ENCODE measurements at places on chromosomes 7 and 10.

GRCh38 chr7:19290066-19290465 lies 144.8 kb upstream of the FERD3L start:
- no peak for DNase-seq

GRCh38 chr7:6121141-6121540 lies 90.0 kb downstream of the ANKRD61 start:
- DNase-seq: no peak

- no peak for DNase-seq
Measured at GRCh38 chr7:155885167-155886155, 73.2 kb upstream of the SHH start.

DNA sequence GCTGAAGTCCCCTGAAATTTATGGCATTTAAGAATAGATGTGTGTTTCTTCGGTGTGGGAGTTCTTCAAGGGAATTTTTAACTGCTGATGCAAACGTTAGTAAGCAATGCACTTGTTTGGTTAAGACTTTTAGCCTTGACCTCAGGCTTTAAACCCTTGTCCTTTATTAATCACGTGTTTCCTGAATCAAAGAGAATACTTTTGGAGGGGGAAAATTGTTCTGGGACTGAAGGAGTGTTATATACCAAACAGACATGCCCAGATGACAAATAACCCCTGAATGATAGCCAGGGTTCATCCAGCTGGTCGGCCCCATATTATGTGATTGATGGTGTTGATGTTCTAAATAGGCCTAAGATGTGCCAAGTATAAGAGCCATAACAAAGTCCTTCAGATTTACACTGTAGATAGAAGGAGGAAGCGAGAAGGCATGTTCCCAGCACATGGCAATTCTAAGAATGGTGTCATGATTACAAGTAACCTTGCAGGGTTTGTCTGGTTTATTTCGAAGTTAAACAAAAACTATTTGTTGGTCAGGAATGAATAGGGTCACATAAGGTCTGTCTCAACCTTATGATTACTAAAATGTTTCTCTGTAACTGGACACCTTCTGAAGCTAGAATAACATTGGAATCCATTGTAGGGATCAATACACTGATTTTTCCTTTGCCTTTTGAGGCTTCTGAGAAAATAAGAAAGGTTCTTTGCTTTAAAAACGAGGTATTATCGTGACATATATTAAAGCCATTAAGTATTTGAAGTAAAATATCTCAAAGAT lies 124.2 kb upstream of the SEM1 start:
- no peak for DNase-seq

DNA sequence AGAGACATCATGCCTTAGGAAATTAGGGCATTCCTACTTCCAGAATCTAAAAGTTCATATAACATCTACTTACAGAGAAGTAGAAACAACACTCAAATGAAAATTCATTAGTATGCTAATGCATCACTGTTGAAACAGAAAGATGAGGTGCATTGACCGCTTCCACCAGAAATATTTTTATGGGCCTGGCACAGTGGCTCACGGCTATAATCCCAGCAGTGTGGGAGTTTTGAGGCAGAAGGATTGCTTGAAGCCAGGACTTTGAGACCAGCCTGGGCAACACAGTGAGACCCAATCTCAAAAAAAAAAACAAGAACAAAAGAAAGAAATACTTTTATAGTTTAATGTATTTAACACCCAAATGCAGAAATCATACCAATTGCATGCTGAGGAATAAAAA lies 220.9 kb downstream of the SKIDA1 start:
- DNase-seq: no peak

DNA sequence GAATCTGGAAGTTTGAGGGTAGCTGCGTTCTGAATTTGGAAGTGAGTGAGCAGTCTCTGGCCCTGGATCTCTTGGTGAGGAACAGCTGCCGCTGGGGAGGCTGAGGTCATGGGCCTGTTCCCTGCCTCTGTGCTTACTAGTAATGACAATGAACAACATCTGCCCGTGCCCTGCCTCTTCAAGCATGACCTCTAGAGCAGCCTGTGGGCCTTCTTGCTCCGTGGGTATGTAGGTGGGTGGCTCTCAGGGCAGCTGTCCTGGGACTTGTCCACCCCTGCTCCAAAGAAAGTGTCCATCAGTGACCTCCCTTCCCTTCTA lies 186.2 kb downstream of the CXCL12 start:
- DNase-seq: no peak

- peak; percentile 25 for DNase-seq
Measured at GRCh38 chr10:92242910-92243671, 47.8 kb downstream of the CPEB3 start.

- no peak for DNase-seq
Measured at GRCh38 chr7:32221056-32221455, 150.8 kb upstream of the PDE1C start.

DNA sequence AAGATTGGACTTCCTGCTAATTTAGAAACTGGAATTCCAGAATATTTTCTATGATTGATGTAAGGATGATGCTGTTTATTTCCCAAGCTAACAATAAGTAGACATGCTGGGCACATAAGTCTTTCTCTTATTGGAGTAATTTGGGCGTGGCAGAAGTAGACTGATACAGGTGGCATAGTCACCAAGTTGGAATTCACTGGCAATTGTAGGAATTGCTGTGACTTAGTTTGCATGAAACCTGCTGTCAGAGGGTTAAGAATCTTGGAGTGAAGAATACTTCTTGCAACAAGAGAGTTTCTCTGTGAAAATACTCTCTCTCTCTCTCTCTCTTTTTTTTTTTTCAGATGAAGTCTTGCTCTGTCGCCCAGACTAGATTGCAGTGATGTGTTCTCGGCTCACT lies 569.7 kb downstream of the REEP3 start:
- DNase-seq: no peak

- DNase-seq: no peak
Measured at GRCh38 chr10:44394696-44395381, 9.9 kb upstream of the CXCL12 start.

GRCh38 chr7:26865094-26865388 lies 651 bp upstream of the SKAP2 start:
- DNase-seq: no peak

DNA sequence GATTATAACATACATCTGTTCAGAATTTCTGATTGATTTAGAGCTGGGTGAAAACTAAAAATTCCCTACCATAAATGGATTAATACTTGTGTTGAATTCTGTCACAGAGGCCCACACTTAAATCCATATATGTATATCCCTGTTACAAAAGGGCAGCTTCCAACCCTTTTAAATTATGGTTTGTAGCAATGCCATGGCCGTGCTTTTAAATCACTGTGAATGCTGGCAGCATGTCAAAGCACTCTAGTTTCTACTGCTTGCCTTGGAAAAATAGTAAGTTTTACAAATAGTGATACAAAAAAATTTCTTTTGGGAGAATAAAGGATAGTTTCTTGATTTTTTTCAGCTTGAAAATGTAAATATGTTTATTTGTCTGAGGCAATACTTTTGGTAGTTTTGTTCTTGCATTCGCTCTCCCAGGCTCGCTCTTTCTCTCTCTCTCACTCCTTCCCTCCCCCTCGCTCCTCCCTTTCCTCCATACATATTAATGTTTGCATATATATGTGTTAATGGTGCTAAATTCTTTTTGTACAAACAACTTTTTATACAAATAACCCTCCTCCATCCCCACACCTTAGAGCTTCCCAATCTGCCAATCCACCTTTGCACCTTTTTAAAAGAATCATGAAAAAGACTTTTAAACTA lies 29.8 kb downstream of the TES start:
- no peak for DNase-seq

GRCh38 chr7:2529161-2530070 lies 9.8 kb downstream of the LFNG start:
- no peak for DNase-seq

- no peak for DNase-seq
Measured at GRCh38 chr7:159195946-159196345, 51.3 kb upstream of the VIPR2 start.

DNA sequence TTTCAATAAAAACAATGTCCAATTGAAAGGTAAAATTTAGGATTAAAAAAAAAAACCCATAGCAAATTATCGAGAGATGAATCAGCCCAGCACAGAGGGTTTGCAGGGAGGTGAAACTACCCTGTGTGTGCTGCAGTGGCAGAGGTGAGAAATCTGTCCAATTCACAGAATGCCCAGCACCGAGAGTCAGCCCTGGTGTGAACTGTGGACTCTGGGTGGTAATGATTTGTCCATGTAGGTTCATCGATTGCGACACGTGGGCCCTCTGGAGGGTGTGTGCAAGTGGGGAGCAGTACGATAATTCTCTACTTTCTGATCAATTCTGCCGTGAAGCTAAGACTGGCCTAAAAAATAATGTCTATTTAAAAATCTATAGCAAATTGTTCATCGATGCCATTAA lies 94.5 kb upstream of the PFKP start:
- no peak for DNase-seq

DNA sequence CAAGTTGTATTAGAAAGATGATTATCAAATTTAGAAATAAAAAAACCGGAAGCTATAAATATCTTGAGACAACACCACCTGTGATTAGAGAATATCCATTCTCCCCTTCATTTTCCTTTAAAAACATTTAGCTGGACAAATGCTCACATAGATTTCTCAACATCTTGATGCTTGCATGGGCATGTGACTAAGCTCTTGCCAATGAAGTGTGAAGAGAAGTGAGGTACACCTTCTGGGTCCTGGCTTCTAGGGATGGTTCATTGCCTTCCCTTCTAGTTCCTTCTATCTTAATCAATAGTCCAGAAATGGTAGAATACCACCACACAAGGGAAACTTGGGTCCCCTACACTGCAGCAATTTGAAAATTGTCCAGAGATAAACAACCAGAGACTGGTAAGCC lies 41.0 kb downstream of the WAPL start:
- no peak for DNase-seq

DNA sequence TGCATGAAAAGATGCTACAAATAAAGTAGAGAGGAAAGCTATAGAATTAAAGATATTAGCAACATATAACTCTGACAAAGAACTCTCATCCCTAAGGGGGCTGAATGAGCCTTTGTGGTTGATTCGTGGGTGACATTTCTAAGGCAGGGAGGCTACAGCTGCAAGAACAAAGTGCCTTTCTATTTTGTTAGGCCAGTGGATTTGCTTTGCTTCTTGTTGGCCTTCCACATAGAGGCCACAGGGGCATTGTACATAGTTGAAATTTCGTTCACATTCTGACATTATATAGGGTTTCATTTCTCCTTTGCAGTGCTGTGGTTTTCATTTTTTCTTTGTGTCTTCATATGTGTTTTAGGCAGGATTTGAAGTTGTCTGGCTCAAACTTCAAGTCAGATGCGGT lies 819.2 kb upstream of the C7orf33 start:
- DNase-seq: no peak

GRCh38 chr10:97765201-97765600 lies 6.6 kb downstream of the SFRP5 start:
- no peak for DNase-seq

DNA sequence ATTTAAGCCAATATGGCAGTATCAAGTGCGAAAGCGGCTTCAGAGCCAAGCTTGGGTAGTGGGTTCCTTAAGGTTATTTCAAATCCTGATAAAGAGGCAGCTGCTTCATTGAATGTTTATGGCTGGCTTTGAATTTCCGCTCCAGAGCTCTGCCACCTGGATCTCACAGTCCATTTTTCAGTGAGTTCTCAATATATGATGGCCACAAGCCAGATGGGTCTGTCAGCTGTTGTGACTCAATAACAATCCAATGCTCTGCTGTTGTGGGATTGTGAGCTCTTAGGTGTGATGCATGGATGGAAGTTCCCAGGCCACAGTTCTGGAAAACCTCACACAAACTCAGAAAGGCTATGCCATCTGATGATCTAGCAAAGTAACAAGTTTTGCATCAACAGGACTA lies 743.8 kb upstream of the LRRN3 start:
- no peak for DNase-seq

DNA sequence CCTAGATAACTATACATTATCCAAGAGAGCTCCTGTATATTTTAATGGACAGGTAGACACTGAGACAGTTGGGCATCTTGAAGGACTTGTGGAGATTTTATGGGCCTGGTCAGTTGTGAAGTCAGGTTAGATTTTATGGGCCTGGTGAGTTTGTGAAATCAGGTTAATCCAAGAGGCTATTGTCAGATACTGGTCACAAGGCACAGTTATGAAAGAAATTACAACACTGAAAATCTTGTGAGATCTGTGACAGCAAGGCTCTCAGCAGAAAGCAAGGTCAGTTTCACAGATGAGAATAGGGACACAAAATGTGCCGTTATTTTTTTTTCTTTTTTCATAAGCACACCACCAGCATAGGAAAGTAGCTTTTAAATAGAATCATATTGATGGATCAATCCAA lies 167.6 kb downstream of the VTI1A start:
- DNase-seq: no peak

DNA sequence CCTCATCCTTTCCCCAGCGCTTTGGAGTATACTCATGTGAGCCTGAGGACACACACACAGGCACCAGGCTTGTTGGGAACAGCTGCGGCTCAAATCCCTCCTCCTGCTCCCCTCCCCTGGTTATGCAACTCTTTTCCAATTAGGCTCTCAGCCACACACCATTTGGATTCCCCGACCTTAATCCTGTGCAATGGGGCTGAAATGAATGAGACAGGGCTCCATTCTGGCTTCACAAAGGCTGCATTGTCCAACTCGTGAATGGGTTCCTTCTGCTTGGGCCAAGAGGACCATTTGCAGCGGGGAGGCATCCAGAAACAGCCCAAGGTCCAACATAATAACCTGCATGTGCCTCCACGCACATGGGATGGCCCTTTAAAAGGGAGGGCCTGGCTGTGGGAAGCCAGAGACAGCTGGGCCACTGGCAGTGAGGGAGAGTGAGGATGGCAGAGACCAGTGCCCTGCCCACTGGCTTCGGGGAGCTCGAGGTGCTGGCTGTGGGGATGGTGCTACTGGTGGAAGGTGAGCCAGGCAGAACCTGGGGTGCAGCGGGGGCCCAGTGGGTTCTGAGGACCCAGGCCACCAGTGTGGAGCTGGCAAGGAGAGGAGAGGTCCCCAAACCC lies at the start of gene RGR:
Gene RGR (plus strand): TSS at position 403 of the 620 bp plus-strand sequence. CDS start 38 bp downstream, at position 441.
- no peak for DNase-seq

DNA sequence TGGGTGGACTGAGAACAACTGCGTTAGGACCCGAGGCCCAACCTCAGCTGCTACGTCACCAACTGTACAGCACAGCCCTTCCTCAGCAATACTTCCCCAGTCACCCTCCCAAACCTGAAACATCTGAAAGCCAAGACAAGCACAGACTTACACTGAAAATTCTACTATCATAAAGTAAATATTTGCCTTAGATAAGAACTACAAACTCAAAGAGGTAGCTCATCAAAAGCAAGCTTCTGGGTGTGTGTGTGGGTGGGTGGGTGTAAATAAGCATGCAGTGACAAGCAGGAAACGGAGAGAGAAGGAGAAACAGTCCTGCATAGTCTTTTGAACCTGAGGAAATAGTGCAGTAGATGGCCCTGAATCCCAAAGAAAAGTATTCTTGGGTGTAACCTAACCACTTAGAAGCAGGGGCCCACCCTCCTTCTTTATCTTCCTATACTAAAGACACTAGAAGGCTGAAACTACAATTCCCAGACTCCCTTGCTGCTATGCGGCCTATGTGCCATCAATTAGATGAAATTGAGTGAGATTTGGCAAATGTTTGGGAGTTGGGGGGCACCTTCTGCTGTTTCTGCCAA lies 18.7 kb downstream of the SLC25A13 start:
- DNase-seq: peak; percentile 20

GRCh38 chr10:25824050-25824449 lies 110.0 kb upstream of the MYO3A start:
- DNase-seq: no peak

All from NCI-H748 treated with DMSO at 0.1 percent for 48 hours (cell line).